ENCODE measurements at places on chromosomes 11 and 22.

GRCh38 chr11:116472651-116473050 lies 300.1 kb downstream of the BUD13 start:
- DNase-seq, result no peak

DNA sequence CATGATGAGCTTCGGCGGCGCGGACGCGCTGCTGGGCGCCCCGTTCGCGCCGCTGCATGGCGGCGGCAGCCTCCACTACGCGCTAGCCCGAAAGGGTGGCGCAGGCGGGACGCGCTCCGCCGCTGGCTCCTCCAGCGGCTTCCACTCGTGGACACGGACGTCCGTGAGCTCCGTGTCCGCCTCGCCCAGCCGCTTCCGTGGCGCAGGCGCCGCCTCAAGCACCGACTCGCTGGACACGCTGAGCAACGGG lies 169 bp downstream of the NEFH start:
- no peak for DNase-seq

GRCh38 chr11:19767627-19768151 lies 55.1 kb downstream of the NAV2 start:
- no peak for DNase-seq

GRCh38 chr11:115129473-115130289 lies 374.5 kb downstream of the CADM1 start:
- no peak for DNase-seq

DNA sequence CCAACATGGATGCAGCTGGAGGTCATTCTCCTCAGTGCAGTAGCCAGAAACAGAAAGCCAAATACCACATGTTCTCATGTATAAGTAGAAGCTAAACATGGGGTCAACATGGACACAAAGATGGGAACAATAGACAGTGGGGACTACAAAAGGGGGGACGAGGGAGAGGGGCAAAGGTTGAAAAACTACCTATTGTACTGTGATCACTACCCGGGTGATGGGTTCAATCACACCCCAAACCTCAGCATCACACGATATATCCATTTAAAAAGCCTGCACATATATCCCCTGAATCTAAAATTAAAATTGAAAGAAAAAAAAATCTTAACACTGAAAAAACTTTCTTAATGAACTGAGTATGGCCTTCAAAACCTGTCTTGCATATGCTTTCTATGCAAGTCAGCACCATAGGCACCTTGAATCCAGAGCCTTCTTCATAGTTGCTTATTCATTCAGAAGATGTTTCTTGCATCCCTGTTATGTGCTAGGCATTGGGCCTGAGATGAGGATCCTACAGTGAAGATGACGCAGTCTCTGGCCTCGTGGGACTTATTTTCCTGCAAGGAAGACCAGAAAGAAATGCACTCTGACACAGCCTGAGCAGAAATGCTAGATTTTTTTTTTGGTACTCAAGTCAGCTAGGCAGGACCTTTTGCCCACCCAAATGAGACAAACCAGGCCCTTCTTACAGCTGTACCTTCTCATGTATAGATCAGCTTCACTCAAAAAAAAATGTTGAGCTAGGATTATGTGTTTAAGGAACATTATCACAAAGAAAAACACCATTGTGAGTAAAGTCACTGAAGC lies 21.0 kb downstream of the NNMT start:
- DNase-seq, result no peak

DNA sequence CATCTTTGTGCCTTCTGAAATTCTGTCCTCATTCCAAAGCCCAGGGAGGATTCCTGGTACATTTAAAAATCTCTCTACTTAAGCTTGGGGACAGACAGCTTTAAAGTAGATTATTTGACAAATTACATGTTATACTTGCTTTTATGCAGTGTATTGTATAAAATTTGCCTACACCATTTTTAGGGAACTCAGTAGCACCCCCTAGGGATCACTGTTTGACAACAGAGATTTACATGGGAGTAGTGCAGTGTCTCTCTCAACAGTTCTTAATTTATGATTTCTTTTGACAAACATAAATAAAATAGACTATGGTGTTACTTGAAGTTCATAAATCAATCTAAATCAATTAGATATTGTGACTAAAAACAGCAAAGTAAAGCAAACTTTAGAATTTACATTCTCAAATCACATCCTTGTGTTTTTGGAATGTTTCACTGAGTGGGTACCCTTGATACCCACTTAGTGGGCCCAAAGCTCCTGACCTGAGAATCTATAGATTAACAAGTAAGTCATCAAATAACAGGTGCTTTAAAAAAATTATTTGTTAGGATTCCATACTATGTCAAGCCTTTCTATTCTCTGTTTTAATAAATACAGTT lies 428.8 kb downstream of the DYNC2H1 start:
- DNase-seq, result peak; percentile 8

- no peak for DNase-seq
Measured at GRCh38 chr11:125941267-125941618, 4.6 kb upstream of the VSIG10L2 start.

GRCh38 chr22:25146307-25146706 lies 53.4 kb upstream of the CRYBB3 start:
- DNase-seq, result no peak

DNA sequence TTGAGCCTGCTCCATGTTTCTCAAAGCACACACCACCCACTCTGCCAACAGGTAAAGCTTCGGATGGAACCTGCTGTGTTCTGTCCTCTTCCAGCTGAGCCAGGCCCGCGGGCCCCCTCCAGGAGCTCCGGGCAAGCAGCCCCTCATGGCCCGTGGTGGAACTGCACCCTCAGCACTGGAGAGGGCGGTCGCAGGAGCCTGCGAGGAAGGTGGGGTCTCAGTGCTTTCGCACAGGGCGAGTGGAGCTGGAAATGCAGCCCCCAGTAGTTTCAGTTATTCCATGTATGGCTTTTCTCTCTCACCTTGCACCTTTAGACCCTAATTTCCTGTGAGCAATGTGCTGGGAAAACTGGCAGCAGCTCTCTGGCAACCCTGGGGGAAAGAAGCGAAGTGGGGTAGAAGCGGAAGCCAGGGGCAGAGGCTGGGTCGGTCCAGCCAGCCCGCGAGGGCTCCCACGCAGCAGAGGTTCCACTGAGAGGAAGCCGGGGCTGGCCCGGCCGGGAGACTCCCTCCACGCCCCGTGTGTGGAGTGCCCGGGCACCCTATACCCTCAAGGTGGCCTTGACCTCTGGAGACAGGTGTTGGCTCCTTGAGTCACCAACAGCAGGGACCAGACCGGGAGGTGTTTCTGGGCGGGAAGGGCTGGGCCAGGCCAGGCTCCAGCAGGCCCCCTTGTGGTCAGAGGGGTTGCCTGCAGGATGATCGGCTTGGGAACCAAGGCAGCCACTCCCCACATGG lies 119.9 kb upstream of the TMEM45B start:
- DNase-seq, result peak; percentile 59

DNA sequence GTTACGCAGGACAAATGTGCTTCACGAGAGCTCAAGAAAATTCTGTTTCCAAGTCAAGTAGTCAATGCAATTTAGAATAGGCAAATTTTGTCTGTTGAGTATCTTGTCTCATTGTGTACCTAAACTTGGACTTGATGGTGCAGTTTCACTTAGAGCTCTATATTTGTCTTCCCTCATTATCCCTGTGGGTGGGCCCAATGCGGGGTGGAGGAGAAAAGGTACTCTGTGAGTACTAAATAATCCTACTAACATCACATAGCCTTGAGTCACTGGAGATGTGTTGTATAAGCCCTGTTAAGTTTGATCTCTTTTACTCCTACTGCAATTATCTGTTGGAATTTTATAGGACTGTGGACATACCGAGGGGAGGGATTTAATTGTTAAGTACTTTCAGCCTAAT lies 331.2 kb downstream of the METTL15 start:
- DNase-seq, result no peak

DNA sequence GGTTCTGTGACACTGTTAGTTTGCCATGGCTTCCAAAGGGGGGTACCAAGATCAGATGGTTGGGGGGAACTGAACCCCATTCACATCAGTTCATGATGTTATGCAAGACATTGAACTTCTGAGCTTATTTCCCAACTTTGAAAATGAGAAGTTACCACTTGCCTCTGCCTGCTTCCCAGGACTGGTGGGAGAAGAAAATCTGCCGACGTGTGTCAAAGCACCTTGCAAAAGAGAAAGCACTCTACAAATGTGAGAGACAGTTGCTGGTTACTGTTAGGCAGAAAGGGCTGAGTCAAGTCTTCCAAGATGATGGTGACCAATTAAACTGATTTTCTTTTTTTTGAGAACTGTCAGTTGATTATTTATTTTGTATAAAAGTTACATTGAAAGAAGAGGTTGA lies 45.6 kb downstream of the SMCO4 start:
- no peak for DNase-seq

DNA sequence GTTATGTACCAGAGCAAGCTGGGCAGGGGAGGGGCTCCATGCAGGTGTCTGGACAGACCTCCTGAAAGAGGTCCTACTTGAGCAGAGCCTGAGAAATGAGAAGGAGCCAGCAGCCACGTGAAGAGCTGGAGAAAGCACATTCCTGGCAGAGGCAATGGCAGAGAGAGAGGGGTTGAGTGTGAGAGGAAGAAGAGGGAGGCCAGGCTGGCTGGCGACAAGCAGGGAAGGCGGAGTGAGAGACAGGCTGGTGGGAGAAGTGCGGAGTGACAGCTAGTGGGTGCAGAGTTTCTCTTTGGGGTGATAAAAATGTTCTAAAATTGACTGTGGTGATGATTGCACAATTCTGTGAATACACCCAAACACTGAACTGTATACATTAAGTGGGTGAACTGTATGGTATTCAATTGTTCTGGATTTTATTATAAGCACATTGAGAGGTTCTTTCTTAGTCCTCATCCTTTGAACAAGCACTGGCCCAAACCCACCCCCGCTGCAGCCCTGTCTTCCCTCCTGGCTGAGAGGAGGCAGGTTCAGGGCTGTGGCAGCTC lies 29.4 kb downstream of the RPL27A start:
- DNase-seq, result no peak

- no peak for DNase-seq
Measured at GRCh38 chr11:134140961-134141490, 72.2 kb downstream of the JAM3 start.

GRCh38 chr22:19174106-19175025 lies 4.2 kb downstream of the SLC25A1 start:
- DNase-seq, result no peak

- DNase-seq, result no peak
Measured at GRCh38 chr11:85886089-85887056, 31.2 kb downstream of the CCDC83 start.

DNA sequence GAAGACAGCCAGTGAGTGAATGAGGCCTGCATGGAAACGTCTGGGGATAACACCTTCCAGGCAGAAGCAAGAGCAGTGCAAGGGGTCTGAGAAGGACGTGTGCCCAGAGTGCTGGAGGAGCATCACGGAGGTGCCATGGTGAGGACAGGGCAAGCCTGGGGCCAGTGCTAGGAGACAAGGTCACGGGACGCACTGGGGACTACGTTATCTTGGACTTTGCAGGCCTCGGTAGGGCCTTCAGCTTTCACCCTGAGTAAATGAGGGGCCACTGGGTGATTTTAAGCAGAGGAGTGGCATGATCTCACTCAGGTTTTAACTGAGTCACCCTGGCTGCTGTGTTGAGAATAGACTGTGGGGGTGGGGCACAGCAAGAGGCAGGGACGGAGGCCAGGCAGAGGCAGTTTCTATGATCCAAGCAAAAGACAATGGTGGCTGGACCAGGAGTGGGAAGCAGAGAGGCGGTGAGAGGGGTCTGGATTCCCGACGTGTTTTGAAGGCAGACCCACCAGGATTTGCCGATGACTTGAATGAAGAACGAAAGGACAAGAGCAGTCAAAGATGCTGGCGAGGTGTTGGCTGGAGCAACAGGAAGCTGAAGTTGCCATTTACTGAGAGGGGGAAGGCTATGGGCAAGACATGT lies 102.7 kb upstream of the PARVA start:
- DNase-seq, result no peak

DNA sequence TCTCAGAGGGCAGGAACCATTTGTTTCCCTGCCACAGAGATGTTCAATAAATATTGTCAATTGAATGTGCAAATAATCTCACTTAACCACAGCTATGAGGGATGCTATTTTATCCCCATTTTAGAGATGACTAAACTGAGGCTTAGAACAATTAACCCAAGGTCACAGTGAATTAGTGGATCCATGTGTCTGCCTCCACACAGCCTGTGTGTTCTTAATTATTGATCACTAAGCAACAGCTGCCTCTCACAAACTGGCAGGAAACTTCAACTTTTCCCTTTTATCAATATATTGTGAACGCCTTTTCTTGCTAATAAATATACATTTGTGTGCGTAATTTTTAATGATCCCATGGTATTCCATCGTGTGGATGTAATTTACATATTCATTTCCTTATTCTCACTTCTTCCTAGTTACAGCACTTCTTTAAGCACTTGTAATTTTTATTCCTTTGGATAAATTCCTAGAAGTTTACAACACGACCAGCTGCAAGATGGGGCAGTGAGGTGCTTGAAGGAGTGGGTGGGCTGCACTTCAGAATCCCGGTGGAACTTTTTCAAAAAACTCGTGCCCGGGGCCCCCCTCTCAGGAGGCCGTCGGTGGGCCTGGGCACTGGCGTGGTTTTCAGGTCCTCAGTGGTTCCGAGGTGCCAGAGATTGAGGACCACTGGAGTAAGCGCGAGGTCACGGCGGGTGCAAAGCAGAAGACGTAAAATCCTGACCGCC lies 915 bp upstream of the SREBF2 start:
- DNase-seq, result no peak

DNA sequence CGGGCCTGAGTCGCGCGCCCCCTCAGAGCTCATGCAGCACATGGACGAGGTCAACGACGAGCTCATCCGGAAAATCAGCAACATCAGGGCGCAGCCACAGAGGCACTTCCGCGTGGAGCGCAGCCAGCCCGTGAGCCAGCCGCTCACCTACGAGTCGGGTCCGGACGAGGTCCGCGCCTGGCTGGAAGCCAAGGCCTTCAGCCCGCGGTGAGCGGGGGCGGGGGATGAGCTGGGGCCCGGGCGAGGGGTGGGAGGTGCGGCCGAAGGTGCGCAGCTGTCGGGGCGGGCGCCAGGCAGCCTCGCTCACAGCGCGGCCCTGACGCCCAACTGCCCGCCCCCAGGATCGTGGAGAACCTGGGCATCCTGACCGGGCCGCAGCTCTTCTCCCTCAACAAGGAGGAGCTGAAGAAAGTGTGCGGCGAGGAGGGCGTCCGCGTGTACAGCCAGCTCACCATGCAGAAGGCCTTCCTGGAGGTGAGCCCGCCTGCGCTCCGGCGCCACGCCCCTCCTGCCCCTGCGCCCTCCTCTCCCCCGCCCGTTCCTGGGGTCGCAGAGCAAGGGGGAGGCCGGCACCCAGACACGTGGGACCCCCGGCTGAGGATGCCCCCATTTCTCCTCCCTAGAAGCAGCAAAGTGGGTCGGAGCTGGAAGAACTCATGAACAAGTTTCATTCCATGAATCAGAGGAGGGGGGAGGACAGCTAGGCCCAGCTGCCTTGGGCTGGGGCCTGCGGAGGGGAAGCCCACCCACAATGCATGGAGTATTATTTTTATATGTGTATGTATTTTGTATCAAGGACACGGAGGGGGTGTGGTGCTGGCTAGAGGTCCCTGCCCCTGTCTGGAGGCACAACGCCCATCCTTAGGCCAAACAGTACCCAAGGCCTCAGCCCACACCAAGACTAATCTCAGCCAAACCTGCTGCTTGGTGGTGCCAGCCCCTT lies 20.5 kb downstream of the EPS8L2 start:
- no peak for DNase-seq

DNA sequence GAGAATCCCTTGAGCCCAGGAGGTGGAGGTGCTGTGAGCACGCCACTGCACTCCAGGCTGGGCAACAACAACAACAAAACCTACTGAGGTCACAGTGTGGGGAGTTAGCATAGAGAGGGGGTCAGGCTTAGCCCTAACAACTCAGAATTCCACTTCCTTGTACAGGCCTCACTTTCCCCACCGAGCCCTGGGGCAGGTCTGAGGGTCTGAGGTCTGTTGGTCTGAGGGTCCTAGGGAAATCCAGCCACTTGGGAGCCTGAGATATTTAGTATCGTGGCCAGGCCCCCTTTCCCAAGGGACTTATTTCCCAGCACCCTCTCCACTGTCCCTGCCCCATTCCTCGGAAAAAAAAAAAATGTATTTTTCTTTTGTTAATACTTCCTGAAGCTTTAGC lies 34.8 kb upstream of the HORMAD2 start:
- DNase-seq, result no peak
